ENCODE measurements at places on chromosomes 5 and 9. TPM values are rescaled to one million over a fixed set of nuclear protein-coding genes. Genes with fewer than 3 reads are reported as not detected.

VAV2 gene
- 36.2 TPM for total RNA-seq

PRR16 gene
- 0.48 TPM for total RNA-seq

TSC1 gene
- total RNA-seq: 20.0 TPM

LECT2 gene
- total RNA-seq: not detected

LHX6 gene
- under 0.01 TPM for total RNA-seq

C7 gene
- not detected for total RNA-seq

C1QTNF2 gene
- total RNA-seq: not detected

CDX1 gene
- total RNA-seq: under 0.01 TPM

CATSPER3 gene
- total RNA-seq: not detected

HSD17B3 gene
- total RNA-seq: 1.2 TPM

CCDC180 gene
- not detected for total RNA-seq

PCDHA5 gene
- total RNA-seq: not detected

GARIN3 gene
- total RNA-seq: not detected

DCTN3 gene
- total RNA-seq: 40.3 TPM

GFI1B gene
- not detected for total RNA-seq

TUSC1 gene
- total RNA-seq: 23.0 TPM

TLX3 gene
- 0.24 TPM for total RNA-seq

FBN2 gene
- 21.2 TPM for total RNA-seq

TMOD1 gene
- total RNA-seq: 0.48 TPM

CTSL gene
- total RNA-seq: 67.6 TPM

TMCO6 gene
- 9.9 TPM for total RNA-seq

FST gene
- 176 TPM for total RNA-seq

GADD45G gene
- not detected for total RNA-seq

KLF4 gene
- 29.0 TPM for total RNA-seq

ENHO gene
- 0.48 TPM for total RNA-seq

BSPRY gene
- total RNA-seq: 6.5 TPM

ADCY2 gene
- 1.1 TPM for total RNA-seq

WDR38 gene
- not detected for total RNA-seq

HAND1 gene
- total RNA-seq: not detected

POC5 gene
- total RNA-seq: 9.6 TPM

SPINK7 gene
- total RNA-seq: 4.3 TPM

PLAC8L1 gene
- 0.43 TPM for total RNA-seq

FBP2 gene
- not detected for total RNA-seq
